Central memory CD4-positive, alpha-beta T cell (primary cell): ENCODE measurements at places on chromosomes 13 and 19.

GRCh38 chr13:98889419-98890085 is 88.3 kb downstream of the DOCK9 start:
- DNase-seq = no peak

GRCh38 chr13:47256618-47257017 is 359.8 kb upstream of the HTR2A start:
- no peak for DNase-seq

- no peak for DNase-seq
Measured at GRCh38 chr13:28043224-28043623, 54.7 kb upstream of the URAD start.

DNA sequence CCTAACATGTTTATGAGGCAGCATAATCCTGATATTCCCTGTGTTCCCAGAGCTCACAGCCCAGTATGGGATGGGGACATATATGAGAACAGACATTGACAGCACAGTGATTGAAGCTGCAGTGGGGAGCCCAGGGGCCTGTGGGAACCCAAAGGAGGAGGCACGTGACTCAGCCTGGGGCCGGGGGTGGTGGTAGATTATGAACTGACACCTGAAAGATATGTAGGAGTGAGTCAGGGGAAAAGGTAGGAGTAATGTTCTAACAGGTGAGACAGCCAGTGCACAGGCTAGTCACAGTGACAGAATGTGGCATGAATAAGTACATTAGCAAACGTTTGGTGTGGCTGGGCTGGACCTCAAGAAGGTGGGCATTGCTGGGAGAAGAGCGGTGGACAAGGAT is 29.0 kb downstream of the CKM start:
- no peak for DNase-seq

GRCh38 chr13:66087269-66087710 is 1142.8 kb downstream of the PCDH9 start:
- DNase-seq = no peak

- no peak for DNase-seq
Measured at GRCh38 chr13:73417012-73417615, 358.3 kb downstream of the KLF5 start.

DNA sequence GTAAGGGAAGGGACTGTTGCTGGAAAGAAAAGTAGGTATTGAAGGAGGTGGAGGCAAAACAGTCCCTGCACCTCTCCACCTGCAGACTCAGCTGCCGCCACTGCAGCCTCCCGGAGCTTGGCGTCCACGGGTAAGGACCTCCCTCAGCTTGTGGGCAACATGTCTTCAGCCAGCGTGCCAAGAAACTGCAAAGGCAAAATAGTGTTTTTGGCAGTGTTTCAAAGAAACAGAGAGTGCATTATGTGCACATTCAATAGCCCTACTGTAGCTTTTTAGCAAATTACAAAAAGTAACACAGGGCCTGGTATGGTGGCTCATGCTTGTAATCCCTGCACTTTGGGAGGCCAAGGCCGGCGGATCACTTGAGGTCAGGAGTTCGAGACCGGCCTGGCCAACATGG is 57.4 kb downstream of the ATP11A start:
- no peak for DNase-seq

GRCh38 chr13:104534847-104535246 is 1468.6 kb upstream of the SLC10A2 start:
- DNase-seq = no peak

DNA sequence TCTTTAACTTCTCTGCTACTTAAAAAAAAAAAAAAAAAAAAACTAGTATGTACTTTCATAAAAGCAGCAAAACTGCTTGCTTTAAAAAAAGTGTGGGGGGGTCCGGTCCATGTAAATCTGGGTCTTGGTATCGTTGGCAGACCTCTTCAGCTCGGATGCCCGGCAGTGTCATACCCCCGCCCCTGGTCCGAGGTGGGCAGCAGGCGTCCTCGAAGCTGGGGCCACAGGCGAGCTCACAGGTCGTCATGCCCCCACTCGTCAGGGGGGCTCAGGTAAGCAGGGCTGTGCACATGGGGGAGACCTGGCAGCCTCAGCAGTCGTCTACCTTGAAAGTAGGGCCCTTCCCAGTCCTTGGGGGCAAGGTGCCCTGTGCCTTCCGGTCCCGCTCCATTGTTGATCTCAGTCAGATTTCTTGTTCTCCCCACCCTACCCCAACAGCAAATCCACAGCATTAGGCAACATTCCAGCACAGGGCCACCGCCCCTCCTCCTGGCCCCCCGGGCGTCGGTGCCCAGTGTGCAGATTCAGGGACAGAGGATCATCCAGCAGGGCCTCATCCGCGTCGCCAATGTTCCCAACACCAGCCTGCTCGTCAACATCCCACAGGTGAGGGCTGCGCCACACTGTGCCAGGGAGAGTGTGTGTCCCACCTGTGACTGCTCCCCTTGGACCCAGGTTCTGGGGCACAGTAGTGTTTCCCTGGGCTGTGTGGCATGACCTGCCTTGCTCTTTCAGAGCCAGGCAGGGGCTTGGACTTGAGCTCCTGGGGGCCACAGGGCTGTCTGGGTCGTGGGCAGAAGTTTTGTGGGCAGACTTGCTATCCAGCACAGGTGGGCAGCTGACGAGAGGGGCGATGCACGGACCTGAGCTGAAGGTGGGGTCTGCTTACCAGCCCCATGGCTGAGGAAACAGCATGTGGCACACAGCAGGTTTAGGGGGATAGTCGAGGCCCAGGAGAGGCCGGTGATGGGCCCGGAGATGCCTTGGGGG is 19.4 kb downstream of the TSSK6 start:
- no peak for DNase-seq

GRCh38 chr13:99307648-99308339 is 595 bp upstream of the GPR183 start:
- no peak for DNase-seq

GRCh38 chr19:33376423-33376822 is 2.9 kb downstream of the CEBPG start:
- no peak for DNase-seq

- DNase-seq = no peak
Measured at GRCh38 chr19:2726904-2727639, 5.9 kb upstream of the DIRAS1 start.

DNA sequence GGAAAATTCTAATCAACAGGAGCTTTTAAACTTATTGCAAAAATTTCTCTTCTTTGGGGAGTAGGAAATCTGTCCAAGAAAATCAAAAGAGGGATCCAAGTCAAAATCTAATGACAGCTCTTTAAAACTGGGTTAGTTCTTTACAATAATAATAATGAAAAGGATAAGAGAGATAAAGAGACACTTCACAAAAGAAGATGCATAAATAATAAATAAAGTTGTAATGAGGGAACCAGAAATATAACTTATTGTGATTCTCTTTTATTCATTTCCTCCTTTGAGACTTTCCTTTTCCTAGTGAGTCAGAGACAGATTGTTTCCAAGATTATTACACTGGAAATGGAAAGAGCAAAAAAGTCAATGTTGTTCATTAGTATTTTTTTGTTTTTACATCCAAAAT is 1029.3 kb downstream of the PCDH17 start:
- no peak for DNase-seq

- no peak for DNase-seq
Measured at GRCh38 chr19:38015761-38016160, 108.8 kb downstream of the SIPA1L3 start.

DNA sequence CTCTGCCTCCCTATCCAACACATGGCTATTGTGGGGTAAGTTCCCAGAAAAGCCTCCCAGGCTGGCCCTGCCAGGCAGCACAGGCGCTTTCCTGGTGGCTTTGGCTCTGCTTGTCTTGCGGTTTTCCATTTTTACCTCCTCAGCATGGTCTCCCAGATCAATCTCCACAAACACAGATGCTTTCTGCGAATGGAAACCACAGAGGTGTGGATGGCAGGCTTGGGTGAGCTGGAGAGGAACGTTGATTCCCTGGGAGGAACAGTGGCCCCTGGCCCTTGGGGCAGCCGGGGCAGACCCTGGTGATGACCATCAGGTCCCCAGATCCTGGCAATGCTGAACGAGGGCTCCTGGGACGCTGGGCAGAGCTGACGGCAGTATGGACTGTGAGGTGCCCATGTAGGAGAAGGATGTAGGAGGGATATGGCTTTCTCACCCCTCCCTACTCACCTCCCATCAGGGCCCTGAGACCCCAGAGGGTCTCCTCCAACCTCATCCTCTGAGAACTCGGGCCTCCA is 6.6 kb downstream of the C13orf46 start:
- DNase-seq = no peak
